Amygdala (tissue), 56 donors: ENCODE measurements at places on chromosomes 6 and 20.

DNA sequence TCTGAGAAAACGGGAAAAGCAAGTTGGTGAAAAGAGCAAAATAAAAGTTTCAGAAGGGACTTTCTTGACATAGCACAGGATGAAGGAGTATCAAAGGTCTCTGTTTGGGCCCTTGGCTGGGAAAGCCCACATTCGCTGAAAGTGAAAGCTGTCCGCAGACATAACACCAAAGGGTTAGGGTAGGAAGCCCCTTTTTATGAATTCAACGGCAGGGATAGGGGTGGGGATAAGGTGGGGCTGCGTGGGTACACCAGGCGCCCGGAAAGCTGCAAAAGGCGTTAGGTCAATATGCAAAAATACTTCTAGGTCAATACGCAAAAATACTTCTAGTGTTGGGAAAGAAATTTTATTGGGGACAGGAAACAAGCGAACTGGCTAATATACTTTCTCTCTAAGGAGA is 135.1 kb downstream of the OR2B2 start:
- DNase-seq = no peak

- DNase-seq = no peak
Measured at GRCh38 chr6:167094820-167095637, 27.9 kb upstream of the CCR6 start.

GRCh38 chr6:100185615-100186014 is 191.6 kb upstream of the MCHR2 start:
- DNase-seq = no peak

GRCh38 chr6:21527731-21528130 is 65.8 kb upstream of the SOX4 start:
- DNase-seq = no peak

GRCh38 chr6:52503851-52504781 is 72.7 kb downstream of the TRAM2 start:
- no peak for DNase-seq

DNA sequence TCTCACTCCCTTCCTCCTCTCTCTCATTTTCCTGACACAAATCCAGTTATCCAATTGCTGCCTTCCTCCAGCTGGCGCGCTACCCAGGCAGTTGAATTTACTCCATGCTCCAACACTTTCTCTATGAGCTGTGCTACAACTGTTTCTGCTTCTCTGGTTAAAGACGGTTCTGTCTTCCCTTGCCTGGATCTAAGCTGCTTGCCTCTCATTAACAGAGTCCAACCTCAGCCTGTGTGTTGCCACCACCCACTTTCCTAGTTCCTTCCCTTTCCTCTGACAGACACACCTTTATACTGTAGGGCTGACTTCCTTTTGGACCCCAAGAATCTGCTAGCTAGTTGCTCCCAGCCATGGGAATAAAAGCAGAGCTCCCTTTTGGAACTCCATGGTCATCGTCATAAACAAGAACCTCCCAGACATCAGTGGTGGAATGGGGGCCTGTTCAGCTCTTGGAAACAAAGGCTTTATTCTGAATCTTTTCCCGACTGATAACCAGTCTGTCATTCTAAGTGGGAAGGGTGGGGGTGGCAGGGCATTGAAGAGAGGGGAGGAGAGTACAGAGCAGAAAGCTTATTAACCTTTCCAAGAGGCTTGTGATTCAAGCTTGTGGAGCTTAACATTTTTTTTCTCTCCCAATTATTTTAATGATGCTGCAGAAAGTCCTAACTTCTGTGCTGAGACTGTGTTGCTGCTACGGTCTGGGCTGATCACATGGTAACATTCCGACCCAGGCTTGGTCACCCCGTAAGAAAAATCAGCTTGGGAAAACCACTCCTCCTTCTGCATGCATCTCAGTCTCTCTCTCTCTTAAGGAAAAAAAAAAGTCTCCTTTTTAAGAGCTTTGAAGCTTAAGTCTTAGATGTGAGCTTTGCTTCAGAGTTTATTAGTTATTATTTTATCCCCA is 31.3 kb upstream of the BMP2 start:
- no peak for DNase-seq

DNA sequence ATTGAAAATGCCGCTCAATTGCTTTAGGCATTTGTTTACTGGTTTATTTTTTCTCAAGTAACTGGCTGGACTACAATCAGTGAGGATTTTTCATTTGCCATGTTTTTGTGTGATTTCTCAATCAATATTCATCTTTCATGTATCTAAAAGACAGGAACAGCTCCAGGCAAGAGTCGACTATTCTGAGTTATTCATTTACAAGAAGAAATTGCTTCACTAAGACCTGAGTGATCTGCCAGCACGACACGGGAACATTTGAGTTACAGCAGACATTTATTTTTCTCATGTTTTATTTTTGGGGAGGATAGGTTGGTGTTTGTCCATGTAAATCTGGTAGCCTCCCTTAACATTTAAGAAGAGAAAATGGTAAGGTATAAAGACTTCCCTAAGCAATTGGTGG is 124.1 kb downstream of the CBLN4 start:
- no peak for DNase-seq
